Activated naive CD4-positive, alpha-beta T cell treated with Interleukin-2 at 50 U/mL for 16 hours (primary cell): ENCODE measurements at places on chromosomes 5 and 9.
A peak's percentile ranks its signal among the peaks of the same experiment; 100 is the strongest.

DNA sequence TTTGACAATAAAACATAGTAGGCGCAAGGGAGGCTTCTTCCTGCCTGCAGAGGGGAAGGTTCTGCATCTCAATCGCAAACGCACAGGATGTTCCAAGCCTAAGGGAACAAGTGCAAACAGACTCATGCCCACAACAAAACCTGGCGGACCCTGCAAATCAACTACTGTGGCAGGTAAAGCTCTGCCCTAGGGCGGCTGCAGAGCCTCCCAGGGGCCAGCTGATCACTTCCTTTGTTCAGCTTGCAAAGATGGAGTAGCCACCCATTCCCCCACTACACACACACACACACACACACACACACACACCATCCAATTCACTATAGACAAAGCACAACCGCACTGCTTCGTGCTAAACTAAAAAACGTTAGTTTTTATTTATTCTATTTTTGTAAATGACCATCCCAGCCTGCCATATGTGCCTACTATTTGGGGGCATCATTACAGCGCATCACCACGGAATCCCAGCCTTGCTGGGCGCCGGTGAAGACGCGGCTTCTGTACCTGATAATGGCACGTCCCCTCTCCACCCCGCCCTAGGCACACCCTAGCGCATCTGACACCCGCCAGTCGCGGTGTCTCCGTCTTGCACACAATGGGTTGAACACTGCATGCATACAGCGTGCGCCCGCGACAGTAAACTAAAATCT, 57.6 kb downstream of the DPYSL3 start:
- DNase-seq: no peak

GRCh38 chr5:176524138-176524537, 13.1 kb downstream of the RNF44 start:
- no peak for DNase-seq

- DNase-seq: no peak
Measured at GRCh38 chr9:1083325-1083913, 33.3 kb downstream of the DMRT2 start.

GRCh38 chr5:149860801-149861322, 83.7 kb downstream of the PDE6A start:
- DNase-seq: peak; percentile 13

- DNase-seq: no peak
Measured at GRCh38 chr9:98867429-98868168, 60.1 kb downstream of the GALNT12 start.

- DNase-seq: no peak
Measured at GRCh38 chr5:38563624-38564023, 7.2 kb upstream of the LIFR start.

GRCh38 chr5:154273028-154273617, 82.6 kb downstream of the GALNT10 start:
- no peak for DNase-seq

GRCh38 chr5:1067141-1068121, 44.4 kb downstream of the SLC12A7 start:
- no peak for DNase-seq

- DNase-seq: no peak
Measured at GRCh38 chr5:179301376-179301775, 43.9 kb downstream of the ADAMTS2 start.

- no peak for DNase-seq
Measured at GRCh38 chr5:132462856-132463745, 27.5 kb downstream of the IRF1 start.

GRCh38 chr5:131423056-131423455, 159.2 kb downstream of the CDC42SE2 start:
- DNase-seq: no peak

DNA sequence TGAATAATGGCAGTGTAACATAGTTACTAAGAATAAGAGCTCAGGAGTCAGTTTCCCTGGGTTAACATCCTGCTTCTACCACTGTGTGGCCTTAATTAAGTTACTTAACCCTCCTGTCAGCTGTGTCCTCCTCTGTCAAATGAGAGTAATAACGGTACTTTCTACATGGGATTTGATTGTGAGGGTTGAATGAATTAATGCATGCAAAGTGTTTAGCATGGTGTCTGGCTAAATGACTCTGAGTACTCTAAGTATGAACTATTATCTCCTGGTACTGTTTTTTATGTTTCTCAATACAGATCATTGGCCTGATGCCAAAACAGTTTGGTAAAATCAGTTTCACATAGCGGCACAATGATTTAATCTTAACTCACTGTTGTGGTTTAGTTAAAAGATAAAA, 19.6 kb downstream of the ZNF131 start:
- DNase-seq: no peak

DNA sequence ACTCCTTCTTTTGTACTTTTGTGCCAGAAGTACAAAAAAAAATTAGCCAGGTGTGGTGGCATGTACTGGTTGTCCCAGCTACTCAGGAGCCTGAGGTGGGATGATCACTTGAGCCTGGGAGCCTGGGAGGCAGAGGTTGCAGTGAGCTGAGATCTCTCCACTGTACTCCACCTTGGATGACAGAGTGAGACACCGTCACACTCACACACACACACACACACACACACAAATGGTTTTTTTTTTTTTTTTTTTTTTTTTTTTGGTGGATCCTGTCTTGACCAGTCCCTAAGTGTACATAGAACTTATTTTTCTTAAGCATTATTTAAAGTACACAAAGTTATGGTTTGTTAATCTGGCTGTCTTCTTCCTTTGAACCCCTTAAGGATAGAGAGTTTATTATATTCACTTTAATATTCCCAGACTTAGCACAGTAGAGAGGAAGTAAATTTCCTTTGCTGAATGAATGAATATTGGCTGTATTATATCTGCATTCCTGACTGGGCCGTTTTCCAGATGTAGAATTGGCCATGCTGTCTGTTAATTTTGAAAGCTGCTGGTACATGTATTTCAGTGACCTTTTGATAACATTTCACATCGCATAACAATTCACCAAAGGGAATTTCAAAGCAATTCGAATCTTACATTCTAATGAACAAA, 429.0 kb upstream of the ZNF608 start:
- DNase-seq: no peak

DNA sequence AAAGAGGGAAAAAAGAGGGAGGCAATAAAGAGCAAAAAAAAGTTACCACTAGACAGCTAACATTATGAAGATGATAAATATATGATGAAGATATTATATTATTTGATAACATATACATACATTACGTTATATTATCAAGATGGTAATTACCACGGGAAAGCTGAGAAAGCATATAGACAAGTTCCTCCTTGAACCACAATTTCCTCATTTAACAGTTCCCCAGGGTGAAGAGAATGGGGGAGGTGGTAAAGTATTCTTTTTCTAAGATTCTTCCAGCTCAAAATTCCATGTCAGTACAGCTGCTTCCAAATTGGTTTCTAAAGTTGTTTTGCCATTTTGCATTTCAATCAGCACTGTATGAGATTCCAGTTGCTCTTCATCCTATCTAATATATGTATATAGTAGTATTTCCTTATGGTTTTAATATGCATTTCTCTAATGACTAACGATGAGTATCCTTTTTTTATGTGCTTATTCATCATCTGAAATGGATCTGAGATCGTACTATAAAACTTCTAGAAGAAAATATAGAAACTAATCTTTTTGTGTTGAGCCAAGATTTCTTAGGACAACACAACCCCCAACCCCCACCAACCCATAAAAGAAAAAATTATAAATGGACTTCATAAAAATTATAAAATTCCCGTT, 49.5 kb upstream of the C9orf72 start:
- no peak for DNase-seq

- DNase-seq: no peak
Measured at GRCh38 chr5:82635561-82636288, 357.6 kb upstream of the RPS23 start.

- DNase-seq: no peak
Measured at GRCh38 chr5:122112733-122113558, 16.4 kb upstream of the ZNF474 start.

DNA sequence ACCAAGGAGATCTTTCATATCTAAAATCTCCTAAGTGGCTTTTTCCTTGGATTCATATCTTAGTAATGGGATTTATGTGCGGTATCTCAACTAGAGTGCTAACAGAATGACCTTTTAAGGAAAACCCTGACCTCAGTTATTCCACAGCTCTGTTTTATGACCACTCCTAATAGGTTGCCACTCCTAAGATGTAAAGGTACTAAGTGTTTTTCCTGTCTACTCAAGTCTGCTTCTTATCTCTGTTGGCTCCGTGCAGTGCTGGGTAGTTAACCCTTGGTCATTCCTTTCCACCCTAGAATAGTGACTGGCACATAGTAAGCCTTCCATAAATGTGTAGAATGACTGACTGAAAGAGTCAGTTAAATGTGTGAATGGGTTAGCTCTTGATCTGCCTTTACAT, 161.4 kb downstream of the DOCK2 start:
- DNase-seq: no peak

DNA sequence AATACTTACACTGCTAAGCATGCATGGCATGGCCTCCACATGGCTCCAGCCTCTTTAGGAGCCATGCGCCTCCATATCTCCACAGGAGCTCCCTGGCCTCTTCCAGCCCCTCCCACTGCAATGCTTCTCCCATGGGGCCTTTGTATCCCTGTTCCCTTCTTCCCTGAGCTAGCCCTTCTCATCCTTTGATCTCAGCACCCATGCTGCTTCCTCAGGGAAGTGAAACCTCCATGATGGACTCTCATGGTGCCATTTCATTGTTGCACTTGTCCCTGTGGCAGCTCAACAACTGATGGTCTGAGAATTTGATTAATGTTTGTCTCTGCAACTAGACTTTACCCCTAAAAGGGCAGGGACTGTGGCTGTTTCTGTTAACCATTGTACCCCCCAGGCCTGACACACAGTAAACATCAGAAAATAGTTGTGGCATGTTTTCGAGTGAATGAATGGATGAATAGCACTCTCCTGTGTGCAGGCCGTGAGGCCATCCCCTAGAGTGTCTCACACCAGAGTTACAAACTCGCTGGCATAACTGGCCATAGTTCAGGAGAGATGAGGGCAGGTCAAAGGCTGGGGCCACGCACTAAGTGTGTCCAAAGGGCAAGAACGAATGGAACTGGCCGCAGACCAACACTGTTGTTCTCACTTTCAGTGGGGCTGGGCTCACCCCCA, 6.6 kb downstream of the IDNK start:
- no peak for DNase-seq

DNA sequence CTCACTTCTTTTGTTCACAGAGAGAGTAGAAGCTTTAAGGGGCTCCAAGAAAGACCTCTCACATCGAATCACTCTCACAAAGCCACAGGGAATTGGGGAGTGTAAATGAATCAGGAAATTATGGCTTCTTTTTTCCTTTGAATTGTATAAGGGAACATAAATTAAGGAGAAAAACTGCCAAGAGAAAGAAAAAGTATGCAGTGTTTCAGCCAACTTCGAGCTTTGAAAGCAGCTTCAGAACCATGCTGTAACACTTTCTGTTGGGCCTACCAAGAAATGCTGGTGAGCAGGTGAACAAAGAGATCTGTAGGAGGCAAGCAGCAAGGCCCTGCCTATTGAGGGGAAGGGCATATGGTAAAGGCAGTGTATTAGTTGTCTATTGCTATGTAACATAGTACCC, 33.4 kb upstream of the CTNNA1 start:
- DNase-seq: no peak

GRCh38 chr9:125088752-125089151, 54.6 kb downstream of the SCAI start:
- DNase-seq: no peak

- DNase-seq: no peak
Measured at GRCh38 chr5:127849408-127849807, 146.2 kb downstream of the CCDC192 start.

- DNase-seq: no peak
Measured at GRCh38 chr5:105783811-105784210, 1886.9 kb downstream of the EFNA5 start.

- DNase-seq: no peak
Measured at GRCh38 chr9:124618476-124618875, 111.3 kb upstream of the NR5A1 start.

DNA sequence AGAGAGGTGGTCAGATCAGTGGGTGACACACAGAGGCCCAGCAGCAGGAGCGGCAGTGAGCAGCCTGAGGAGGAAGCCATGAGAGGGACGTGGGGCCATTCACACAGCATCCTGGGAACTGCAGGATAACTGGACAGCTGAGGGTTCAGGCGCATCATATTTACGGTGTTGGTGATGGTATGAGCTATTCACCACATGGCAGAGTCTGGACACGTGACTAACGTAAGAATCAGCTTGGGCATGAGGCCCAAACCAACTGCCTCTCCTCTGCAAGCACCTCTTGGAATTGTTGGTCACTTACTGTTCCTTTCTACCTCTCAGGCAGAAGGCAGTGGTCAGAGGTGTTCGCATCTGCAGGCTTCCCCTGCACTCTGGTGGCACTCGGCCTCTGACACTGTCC, 141.1 kb downstream of the ENTREP1 start:
- DNase-seq: no peak

DNA sequence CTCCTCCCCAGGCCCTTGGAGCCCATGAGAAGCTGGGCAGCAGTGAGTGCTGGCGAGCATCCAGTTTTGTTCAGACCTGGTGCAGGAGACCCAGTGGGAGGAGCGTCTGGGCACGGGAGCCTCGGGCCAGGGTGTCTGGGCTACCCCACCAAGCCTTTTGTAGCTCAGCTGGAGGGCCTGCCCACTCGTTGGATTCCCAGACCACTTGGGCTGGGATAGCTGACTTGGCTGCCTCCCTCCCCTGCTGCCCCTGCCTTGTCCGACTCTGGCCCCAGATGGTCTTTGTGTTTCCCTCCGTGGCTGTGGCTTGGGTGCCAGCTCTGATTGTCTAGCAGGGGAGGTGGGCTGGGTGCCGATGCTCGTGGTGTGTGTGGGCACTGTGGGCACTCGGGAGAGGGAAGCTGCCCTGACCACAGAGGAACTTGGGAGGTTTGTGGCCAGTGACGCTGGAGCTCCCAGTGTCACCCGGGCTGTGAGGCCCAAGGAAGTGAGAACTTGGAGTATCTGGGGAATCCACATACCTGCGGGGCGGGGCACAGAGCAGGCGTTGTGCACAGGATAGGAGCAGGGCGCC, 47.3 kb downstream of the WNK2 start:
- DNase-seq: no peak

GRCh38 chr9:4397917-4398316, 92.4 kb upstream of the SLC1A1 start:
- no peak for DNase-seq

DNA sequence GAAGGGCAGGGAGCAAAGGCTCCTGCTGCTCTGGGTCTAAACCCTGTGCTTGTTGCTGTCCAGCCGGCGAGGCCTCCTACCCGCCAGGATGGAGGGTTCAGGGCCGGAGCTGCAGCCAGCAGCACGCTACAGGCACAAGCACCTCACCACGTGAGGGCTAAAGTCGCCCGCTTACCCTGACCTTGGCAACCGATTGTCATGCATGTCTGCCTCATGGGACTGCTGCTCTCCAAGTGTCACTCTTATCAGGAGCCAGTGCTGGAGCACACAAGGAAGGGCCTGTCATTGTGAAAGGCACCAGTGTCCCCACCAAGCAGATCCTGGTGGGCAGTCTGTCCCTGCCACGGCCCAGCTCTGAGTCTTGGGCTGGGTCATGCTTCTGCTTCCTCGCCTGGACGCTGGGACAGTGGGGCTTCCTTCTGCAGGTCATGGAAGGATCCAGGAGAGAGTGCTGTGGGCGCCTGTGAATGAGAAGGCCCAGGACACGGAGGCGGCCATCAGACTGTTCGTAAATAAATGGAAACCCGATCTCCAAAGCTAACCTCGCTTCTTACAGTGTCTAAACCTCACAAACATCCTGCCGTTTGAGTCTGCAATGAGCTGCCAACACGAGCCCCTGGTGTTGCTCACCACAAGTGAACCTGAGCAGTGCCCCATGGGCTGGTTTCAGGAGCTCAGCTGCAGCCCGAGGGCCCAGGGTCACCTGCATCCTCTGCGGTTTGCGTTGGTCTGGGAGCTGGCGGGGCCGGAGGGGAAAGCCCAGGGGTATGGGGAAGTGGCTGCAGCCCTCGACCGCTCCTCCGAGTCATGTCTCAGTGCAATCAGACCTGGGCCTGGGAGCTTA, 58.2 kb upstream of the RXRA start:
- no peak for DNase-seq
